ENCODE measurements at places on chromosomes 5 and 9.
A peak's percentile ranks its signal among the peaks of the same experiment; 100 is the strongest.

GRCh38 chr9:15873573-15874177, 320.8 kb downstream of the CCDC171 start:
- no peak for DNase-seq

- no peak for DNase-seq
Measured at GRCh38 chr5:158563760-158564390, 535.8 kb downstream of the EBF1 start.

GRCh38 chr5:129679671-129680070, 68.2 kb upstream of the MINAR2 start:
- DNase-seq, result no peak

GRCh38 chr5:141032626-141033025, 18.5 kb upstream of the PCDHB1 start:
- no peak for DNase-seq

GRCh38 chr5:135950611-135951010, 4.2 kb downstream of the LECT2 start:
- DNase-seq, result no peak

DNA sequence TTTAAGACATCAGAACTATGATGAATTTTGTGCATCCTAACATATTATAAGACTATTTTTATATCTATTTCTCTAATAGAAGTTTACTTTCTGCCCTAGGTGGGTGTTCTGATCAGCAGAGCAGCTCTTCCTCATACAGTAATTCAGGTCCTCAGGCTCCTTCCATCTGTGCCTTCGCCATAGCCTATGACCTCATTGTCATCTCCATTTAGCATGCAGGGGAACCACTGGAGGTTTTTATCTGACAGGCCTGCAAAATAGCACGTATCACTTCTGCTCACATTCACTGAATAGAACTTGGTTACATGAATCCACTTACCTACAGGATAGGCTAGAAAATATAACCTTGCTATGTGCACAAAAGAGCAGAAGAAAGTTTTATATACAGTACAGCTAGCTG, 159.4 kb upstream of the CCNH start:
- no peak for DNase-seq

DNA sequence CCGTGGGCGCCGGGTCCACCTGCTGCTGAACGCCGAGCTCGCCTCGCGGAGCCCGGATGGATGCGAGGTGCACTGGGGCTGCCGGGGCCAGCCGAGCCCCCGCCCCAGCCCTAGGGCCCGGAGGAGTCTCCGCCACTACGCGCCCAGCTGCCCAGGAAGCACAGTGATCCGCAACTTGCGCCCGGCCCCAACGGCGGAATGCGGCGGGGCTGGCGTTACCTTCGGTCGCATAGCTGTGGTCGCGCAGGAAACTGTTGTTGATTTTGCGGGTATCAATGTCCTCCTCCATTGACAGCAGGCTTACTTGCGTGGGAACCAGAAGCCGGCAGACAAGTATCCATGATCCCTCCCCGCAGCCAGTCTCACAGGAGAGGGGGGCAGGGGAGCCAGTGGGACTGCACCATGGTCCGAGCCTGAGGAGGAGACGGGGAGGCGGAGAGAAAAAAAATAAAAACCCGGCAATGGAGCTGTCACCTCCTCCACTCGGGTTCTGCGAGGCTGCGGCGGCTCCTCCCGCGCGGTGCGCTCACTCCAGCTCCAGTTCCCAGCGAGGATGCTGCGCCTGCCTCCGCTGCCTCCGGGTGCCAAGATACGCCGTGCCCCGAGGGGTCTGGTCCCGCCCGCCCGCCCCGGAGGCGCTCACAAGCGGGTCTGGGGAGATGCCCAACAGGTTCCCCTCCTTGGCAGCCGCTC, 628 bp downstream of the PPP2R2B start:
- peak; percentile 72 for DNase-seq

DNA sequence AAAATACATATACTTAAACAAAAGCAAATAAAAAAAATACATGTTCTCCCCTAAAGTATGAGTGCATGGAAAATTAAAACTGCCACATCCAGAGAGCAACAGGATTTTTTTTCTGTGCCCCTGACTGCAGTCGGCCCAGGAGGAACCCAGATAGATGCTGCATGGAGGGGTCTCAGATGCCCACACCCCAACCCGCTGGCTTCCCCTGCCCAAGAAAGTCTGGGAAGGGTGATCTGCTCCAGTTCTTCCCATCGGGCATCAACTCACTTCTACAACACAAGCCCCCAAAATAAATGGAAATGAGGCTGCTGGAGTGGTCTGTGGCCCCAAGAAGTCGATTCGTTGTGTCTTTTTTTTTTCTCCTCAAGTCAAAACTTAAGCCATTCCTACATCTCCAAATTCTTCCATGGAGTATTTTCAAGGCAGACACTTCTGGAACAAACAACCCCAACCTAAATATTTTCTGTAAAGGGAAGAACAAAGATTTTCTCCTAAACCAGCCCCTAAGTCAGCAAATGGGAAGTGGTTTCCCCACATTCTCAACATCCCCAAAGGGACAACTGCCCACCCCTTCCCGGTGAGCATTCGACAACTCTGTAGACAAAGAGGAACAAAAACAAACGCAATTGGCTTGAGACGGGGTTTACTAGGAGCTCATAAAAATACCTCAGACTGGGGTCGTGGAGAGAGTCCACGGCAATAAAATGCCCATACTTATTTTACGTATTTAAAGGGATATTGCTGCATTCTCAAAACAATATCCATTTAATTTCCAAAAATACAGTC, 46.7 kb downstream of the ROR2 start:
- peak; percentile 41 for DNase-seq

GRCh38 chr9:92737216-92737606, 27.4 kb downstream of the BICD2 start:
- DNase-seq, result no peak

GRCh38 chr5:83957188-83957587, 236.5 kb upstream of the HAPLN1 start:
- DNase-seq, result no peak

GRCh38 chr5:56649569-56649968, 165.8 kb upstream of the MAP3K1 start:
- DNase-seq, result no peak

- no peak for DNase-seq
Measured at GRCh38 chr5:174483411-174483810, 241.0 kb upstream of the MSX2 start.

DNA sequence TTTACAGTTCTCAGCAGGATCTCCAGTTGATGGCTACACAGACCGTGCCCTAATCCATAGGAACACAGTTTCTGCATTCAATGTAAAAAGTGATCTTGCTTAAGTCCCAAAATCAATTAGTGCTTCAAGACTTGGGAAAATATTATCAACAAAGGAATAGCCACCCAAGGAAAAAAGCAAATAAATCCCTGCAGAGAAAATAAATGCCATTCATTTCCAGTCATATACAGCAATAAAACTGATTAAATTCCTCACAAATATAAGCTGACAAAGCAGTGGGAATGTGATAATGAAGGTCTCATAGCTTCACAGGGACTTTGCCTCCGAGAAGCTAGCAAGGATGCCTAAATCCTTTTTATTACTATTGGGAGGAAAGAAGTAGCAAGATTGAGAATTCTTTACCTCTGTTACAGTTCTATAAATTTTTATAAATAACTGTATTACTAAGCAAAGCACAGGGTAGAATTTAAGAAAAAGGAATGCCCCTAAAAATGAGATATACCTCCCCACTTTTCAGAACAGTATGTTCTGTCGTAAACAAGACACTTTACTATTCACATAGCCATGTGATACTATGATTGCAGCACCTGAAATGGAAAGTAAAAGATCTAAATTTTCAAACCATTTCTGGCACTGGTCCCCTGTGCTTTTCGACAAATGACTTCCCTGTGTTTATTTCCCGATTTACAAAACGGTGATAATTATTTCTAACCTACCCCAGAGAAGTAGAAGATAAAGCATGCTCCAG, 59.8 kb downstream of the ARSB start:
- DNase-seq, result no peak

- DNase-seq, result no peak
Measured at GRCh38 chr9:91783411-91783810, 166.6 kb downstream of the ROR2 start.

DNA sequence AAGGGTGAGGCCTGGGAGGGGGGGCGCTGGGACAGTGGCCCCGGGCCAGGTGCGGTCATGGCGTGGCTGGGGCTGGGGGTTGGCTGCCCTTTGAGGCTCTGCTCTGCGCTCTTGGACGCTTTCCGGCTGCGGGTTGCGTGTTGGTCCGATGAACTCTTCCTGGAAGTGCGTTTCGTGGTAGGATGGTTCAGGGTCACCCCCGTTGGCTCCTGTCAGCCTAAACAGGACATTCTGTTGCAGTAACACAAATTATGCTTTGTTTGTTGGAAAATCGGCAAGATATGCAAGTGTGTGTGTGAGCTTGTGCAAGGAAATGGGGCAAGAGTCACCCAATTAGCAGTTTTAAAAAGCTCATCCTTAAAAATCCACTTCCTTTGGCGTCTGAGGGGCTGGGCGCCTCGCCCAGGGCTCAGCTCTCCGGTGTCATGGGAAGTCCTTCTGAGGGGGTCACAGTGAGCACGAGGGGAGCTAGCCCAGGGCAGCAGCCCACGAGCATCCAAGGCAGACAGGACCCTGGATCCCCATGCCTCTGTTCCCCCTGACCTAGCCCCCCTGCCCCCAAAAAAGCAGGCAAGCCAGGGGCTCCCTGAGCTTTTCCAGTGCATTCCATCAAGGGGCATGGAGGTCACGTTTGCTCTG, 22.2 kb upstream of the RNU6ATAC start:
- DNase-seq, result peak; percentile 20

GRCh38 chr5:160271396-160271795, 41.0 kb downstream of the CCNJL start:
- DNase-seq, result peak; percentile 62

- no peak for DNase-seq
Measured at GRCh38 chr9:95190413-95190812, 127.1 kb downstream of the FANCC start.

DNA sequence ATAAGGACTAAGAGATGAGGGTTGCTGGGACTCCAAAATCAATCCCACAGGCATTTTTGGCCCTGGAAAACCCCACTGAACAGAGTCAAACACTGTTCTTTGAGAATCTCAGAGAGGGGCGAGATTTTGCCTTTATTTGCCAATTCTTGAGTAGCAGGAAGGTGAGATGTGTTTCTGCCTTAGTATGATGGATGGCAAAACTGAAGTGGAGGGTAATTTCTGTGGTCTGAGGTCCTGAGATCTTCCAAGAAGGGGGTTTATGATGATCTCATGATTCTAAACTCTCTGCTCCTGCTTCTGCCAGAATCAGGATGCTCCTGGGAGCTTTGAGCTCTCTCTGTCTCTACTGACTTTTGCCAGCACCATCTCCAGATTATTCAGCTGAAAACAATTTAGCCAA, 174.8 kb upstream of the CLINT1 start:
- no peak for DNase-seq

DNA sequence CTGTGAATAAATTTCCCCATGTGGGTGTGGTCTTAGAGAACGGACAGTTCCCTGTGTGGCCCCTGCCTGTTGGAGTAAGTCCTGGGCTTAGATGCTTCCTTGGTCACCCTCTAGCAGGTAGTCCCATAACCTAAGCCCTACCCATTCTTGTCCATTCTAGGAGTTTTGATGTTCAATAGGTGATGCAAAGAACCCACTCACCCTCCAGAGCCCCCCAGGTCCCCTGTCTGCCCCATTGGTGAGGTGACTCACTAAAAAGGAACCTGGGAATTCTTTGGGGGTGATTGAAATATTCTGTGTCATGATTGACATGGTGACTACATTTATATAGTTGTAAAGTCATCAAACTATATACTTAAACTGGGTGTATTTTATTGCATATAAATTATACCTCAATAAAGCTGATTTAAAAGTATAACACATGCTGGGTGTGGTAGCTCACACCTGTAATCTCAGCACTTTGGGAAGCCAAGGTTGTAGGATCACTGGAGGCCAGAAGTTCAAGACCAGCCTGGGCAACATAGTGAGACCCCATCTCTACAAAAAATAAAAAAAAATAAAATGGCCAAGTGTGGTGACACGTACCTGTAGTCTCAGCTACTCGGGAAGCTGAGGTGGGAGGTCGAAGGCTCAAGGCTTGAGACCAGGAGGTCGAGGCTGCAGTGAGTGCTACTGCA, 20.8 kb upstream of the GTF3C5 start:
- no peak for DNase-seq

- no peak for DNase-seq
Measured at GRCh38 chr9:99626426-99626825, 195.3 kb upstream of the NR4A3 start.

DNA sequence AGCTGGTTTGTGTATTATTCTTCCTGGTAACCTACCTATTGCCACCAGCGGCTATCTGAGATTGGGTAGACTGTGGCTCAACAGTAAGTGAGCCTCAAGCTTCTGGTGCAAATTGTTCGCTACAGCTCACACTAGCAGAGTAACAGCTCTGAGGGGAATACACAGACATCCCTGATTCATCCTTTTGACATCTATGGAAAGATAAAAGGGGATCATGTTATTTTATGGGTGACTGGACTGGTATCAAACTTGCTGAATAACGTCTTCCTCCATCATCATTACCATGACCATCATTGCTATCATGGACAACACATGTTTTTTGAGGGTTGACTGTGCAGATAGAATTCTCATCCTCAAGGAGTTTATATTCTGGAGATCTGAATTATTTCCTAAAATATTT, 129.6 kb downstream of the PIK3R1 start:
- DNase-seq, result no peak

- no peak for DNase-seq
Measured at GRCh38 chr5:158513490-158514318, 586.0 kb downstream of the EBF1 start.

DNA sequence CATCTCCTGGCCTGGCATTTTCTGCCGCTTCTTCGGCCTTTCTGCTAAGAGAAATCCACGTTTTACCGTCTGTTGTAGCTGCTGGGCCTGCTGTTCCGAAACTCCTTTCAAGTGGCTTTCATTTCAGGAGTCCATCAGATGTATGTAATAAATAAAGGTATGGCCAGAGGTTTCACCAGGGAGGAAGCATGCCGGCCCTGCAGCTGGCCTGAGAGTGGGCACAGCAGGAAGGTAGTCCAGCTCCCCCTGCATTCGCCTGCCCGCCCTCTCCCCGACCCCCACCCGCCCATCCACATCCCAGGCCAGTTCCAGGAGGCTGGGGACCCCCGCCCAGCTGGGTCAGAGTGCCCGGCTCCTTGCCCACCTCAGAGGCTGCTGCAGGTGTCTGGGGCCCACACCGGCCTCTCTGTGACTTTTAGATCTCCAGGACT, 46.4 kb upstream of the EXOC3 start:
- DNase-seq, result no peak

GRCh38 chr9:37752642-37753488, 740 bp upstream of the TRMT10B start:
- no peak for DNase-seq

DNA sequence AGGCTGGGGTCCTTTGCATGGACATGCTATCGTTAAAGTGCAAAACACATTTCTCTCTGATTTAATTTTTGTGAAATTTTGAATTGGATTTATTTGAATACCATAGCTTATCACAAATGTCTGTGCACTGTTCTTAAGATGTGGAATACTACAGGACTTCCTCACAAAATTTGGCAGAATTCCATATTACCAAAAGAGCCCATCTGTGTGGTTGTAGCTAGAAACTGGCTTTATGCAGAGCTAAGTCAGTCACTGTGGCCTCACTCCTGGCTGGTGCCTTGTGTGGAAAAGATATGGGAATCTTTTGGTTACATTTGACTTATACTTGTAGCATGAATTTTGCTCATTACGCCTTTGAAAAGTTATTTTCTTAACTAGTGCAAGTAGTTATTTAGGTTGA, 35.5 kb downstream of the ACO1 start:
- DNase-seq, result no peak

- no peak for DNase-seq
Measured at GRCh38 chr9:34513567-34514214, 9.1 kb downstream of the ENHO start.
